ENCODE measurements at places on chromosomes 12 and 14.

- no peak for DNase-seq
Observed at GRCh38 chr12:72658615-72659014, 386.4 kb downstream of the TRHDE start.

DNA sequence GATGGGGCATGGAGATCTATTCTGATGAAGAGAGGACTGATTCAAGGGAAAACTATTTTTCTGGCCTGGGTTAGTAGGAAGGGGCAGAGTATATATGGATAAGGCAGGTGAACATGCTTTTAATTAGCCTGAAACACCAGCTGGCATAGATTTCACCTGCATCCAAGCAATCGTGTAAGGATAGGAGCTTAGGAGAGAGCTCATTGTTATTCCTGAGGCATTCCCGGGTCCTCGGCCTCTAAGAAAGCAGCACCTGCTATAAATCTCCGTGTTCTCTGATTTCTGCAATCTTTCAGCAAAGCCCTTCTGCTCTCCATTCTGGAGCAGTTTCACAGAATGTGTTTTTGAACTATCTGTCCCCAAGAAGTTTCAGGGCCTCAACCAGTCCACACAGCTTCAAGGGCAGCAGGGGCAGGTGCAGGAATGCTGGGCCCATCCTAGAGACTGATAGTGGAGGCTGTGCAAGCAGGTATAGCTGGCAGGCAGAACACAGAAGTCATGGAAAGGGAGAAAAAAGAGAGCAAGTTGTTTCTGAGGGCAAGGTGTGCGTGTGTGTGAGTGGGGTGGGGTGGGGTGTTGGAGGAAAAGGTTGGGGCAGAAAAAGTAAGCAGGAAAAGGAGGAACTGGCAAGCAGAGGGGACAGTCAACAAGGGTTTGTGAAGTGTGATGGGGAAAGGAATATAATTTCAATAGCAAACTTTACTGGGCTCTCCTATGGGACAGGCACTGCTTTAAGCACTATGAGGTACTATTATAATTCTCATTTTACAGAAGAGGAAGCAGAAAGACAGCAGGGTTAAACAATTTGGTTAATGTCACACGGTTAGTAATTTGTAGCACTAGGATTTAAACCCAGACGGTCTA is 203.7 kb upstream of the SSTR1 start:
- no peak for DNase-seq

GRCh38 chr14:33564774-33565630 is 385.9 kb downstream of the EGLN3 start:
- DNase-seq, result peak; percentile 28

- peak; percentile 56 for DNase-seq
Observed at GRCh38 chr12:5745251-5745888, 199.7 kb downstream of the ANO2 start.

GRCh38 chr12:4874671-4875070 is 35.0 kb upstream of the KCNA1 start:
- no peak for DNase-seq

DNA sequence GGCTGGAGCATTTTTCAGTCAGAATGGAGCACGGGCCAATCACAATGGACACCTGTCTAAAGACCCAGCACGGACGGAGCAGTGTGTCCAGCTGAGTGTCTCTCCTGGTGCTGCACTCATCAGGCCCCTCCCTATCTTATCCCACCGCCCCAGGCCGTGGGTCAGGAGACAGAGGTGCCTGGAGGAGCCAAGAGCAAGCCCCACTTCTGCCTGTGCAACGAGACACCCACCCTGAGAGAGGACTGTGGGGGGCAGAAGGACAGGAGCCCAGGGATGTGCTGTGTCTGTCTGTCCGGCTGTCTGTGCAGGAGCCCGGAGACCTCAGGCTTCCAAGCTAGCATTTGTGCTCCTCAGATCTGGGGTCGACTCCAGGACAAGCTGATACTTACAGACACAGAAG is 69.6 kb upstream of the SFSWAP start:
- DNase-seq, result no peak

- DNase-seq, result no peak
Observed at GRCh38 chr12:109792992-109793391, 40.2 kb downstream of the TRPV4 start.

DNA sequence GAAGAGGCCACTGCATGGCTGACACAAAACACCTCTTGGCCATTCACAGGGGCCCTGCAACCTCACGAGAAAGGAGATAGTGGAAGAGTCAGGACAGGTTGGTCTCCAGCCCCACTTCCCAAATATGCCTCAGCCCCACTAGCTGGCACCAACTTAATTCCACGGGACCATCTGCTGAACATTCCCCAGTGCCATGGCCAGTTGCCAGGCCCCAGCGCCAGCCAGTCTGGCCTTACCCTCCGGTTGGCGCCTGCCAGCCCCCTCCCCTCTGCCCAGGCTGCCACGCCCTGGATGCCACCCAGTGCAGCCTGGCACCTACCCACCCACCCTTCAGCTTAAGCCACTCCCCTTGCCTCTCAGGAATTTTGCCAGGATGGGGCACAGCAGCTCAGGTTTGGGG is 21.2 kb upstream of the HSPB8 start:
- DNase-seq, result no peak

- no peak for DNase-seq
Observed at GRCh38 chr14:75605916-75606315, 27.5 kb downstream of the FLVCR2 start.

DNA sequence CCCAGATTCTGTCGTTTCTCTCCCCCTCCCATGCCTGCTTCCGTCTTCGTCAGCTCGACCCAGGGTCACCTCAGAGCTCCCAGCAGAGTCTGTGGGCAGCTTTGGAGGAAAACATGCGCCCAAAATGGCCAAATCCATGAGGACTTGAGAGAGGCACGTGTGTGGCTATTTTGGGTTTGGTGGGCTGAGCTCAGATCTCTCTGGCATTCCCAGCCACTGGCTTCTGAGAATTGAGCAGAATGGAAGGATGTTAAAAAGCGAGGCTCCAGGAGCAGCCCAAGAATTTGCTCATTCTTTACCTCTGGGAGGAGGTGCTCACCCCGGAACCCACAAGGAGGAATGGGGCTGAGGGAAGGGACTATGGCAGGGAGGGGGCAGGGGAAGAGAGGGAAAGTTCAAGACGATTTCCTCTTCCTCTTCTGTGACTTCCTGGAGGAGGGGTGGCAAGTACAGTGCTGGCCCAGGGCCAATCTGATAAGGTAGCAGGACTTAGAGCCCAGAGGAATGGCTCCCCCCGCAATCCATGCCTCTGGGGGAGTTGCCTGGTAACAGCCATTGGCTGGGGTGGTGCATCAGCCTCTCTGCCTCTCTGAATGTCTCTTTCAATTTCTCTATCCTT is 20.1 kb downstream of the TSPAN9 start:
- DNase-seq, result peak; percentile 41

DNA sequence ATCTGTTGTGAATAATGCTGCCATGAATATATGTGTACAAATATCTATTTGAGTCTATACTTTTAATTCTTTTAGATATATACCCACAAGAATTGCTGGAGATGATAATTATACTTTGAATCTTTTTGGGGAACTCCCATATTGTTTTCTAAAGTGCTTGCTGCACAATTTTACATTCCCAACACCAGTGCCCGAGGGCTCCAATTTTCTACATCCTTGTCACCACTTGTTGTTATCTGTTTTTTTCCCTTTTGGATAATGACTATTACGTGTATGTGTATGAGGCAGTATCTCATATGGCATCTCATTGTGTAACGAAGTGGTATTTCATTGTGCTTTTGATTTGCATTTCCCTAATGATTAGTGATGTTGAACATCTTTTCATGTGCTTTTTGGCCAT is 127.1 kb downstream of the SUDS3 start:
- DNase-seq, result no peak

DNA sequence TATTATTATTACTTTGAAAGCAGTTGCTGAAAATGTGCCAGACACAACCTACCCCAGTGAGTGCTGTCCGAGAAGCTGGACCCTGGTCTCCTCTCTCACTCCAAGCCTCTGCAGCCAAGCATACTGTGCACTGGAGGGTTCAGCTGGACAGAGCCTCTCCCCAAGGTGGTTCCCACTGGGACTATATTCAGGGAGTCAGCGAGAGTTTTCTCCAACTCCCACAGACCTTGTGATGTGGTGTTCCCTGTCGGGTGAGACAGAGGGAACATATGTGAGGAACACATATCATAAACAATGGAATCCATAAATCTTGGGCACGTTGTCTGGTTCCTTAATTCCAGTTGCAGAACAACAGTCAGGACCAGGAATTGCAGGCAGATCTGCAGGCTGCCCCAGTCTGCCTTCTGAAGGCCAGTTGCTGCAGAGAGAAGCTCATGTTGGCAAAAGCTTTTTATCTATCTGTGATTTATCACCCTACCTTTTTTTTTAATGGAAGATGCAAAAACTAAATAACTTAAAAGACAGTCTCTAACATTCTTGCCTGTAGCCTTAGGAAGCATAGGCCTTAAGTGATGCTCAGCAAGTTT is 619.8 kb upstream of the TBX3 start:
- no peak for DNase-seq

GRCh38 chr12:30108666-30109065 is 324.9 kb upstream of the TMTC1 start:
- no peak for DNase-seq

DNA sequence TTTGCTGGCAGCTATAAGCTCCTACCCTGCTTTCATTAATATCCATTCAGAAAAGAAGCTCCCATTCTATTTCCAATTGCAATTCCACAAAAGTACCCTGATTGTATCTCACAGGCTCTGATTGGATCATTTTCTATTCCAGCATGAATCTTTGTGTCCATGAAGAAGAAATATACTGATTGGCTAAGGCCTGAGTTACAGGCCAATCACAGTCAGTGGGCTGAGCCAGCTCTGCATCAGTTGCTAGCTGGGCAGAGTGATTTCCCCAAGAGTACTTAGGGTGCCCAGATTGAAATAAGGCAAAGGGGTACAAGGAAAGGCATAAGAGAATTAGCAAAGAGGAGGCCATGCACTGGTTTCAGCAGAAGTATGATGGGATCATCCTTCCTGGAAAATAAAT is 14.4 kb downstream of the ART4 start:
- DNase-seq, result no peak

GRCh38 chr14:51145246-51145645 is 50.3 kb upstream of the TRIM9 start:
- no peak for DNase-seq

DNA sequence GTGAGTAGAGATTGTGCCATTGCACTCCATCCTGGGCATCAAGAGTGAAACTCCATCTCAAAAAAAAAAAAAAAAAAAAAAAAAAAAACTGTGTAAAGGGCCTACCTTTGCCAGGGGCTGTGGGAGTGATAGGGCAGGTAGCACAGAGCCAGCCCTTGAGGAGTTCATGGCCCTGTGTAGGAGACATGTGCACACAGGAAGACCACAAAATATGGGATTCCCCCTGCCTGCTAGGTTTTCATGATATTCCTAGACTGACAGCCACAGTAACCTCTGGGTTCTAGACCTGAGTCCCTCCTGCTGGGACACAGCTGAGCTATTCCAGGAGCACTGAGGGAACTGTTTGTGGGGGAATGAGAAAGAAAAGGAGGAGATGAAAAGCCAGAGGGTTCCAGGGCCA is 8.3 kb upstream of the SPTSSA start:
- no peak for DNase-seq

DNA sequence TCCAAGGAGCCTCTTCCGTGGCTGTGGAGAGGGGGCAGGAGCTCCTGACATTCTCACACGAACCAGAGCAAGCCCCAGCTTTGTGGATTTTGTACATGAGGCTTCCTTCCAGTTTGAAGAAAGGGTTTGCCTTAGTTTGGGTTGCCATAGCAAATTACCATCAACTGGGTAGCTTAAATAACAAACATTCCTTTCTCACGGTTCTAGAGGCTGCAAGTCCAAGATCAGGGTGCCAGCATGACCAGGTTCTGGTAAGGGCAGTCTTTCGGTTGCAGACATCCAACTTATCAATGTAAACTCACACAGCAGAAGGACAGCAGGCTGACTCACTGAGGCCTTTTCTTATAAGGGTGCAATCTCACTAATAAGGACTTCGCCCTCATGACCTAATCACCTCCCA is 25.9 kb upstream of the STAB2 start:
- DNase-seq, result no peak

- no peak for DNase-seq
Observed at GRCh38 chr14:68306265-68306933, 486.5 kb downstream of the ZFP36L1 start.

DNA sequence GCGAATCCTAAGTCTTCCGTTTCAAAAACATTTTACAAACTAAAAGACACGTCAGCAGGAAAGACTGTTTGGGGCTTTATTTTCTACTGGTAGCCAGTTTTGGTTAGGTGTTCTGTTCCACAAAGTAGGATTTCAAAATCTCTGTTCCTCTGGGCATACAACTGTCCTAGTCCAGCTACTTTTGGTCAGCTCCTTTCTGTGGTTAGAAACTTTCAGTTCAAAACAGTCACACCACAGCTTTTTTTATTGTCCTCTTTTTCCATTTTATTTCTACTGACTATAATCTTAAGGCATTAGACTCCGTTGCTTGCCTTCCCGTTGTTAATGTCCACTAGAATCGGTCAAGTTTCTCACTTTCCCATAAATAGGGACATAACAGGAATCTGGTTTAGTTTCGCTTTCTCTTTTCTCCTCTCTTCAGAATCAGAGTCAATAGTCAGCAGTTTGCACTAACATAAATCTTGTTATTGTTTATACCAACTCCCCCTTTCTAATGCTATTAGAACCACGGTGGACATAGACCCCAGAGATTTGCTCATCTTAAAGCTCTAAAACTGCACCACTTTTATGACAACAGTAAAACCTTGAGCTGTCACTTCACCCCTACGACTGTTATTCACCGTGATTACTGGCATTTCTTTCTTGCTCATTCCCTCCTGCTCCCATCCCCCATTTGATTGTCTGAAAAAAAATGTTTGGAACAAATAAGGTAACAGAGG is 41.5 kb upstream of the NPAS3 start:
- DNase-seq, result no peak

DNA sequence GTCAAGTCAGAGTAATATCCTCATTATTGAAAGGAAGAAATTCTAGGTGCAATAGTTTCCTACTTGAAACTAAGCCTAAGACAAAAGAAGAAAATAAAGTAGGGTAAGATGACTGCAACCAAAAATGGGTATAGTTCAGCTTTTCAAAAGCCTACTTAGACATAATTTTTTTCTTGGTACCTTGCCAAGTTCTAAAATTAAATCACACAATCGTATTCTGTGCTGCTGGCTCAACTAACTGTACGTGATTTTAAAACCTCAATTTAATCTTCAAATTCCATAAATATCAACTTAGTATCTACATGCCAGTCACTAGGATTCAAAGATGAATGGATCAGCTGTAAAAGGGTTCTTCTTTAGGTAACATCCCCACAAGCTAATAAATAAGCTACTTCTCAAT is 56.9 kb downstream of the SCAF11 start:
- no peak for DNase-seq

GRCh38 chr14:21496453-21496852 is 14.7 kb downstream of the METTL3 start:
- no peak for DNase-seq

DNA sequence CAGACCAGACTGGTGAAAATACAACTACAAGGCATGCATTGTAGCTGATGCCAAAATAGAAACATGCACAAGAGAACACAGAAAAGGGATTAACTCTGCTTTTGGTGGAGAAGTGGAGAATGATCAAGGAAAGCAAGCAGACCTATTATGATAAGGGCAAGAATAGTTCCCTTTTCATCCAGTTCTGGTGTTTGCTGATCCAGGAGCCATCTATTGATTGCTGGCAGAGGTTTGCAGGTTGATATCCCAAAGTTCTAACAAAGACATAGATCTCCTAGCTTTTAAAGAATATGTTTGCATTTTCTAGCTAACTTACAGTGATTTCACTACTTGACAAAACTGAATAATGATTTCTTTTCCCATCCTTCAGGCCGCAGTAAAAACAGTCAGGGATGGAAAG is 166.2 kb upstream of the CDKN3 start:
- DNase-seq, result no peak
